A549 (cell line): ENCODE measurements at places on chromosomes 2 and 18. TPM values are rescaled to one million over a fixed set of nuclear protein-coding genes. Genes with fewer than 3 reads are reported as not detected.
A peak's percentile ranks its signal among the peaks of the same experiment; 100 is the strongest.

DNA sequence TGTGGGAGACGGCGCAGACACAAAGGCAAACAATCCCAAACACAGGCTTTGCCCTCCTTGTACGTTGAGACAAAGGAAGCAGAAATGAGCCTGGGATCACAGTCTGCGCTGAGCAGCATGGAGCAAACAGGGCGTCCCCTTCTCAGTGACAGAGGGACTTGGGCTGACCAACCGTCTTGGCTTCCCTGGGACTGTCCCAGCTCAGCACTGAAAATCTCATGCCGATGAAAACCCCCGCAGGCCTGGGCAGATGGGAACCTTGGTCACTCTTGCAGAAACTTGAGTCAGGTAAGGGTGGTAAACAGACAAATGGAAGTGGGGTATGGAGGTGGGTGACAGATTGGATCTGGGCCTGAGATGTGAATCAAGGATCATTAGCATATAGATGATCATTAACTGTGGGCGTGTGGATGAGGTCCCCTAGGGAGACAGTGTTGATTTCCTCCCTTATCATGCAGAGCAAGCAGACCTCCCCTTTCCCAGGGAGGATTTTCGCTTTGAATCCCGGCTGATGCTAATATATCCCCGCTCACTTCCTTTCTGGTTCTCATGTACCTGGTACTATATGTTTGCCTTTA, 19.1 kb upstream of the SH3BP4 start:
- no peak for DNase-seq

- peak; percentile 90 for DNase-seq
Observed at GRCh38 chr2:9554921-9555296, 721 bp downstream of the ADAM17 start.

DNA sequence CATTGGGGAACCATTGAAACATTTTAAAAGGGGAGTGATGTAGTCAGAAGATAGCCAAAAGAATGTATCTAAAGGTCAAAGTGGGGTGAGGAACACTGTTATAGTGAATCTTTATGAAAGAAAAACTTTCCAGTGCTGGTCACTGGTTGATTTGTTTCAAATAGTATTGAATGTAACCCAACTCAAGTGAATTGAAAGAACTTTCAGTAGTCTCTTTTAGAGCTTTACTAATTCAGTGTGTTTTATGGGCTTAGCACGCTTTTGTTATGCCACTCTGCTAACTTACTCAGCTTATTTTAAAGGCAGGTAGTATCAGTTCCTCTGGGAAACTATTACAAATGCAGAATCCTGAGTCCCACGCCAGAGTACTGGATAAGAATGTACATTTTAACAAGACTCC, 57.3 kb downstream of the GTF2A1L start:
- no peak for DNase-seq

The TUBB8B gene
- polyA plus RNA-seq = not detected in 3 replicates

The IL1R2 gene
- 0.71 to 0.83 TPM (median 0.71 TPM) in 3 replicates for polyA plus RNA-seq

DNA sequence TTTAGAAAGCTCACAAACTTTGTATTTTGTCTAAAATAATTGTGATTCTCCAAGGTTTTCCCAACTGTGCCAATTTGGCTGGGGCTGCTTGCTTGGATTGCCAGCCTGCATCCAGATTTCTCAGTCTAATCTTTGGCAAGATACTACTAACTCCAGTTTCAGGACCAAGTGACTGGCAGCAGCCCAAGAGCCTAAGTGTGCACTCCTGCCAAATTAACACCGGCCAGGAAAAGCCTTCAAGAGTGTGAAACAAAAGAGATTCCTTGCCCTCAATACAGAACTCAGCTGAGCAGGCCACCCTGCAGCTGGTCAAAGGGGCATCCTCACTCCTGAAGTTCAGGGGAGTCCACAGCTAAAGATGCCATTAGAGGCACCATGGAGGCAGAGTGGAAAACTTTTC, 589.0 kb upstream of the ACVR2A start:
- no peak for DNase-seq

The LONRF2 gene
- 4.7 to 5.5 TPM (median 4.8 TPM) in 3 replicates for polyA plus RNA-seq

The KIAA2012 gene
- 0.03 to 0.05 TPM (median 0.04 TPM) in 3 replicates for polyA plus RNA-seq

GRCh38 chr18:23943104-23943503, 71.5 kb upstream of the TTC39C start:
- DNase-seq = no peak

DNA sequence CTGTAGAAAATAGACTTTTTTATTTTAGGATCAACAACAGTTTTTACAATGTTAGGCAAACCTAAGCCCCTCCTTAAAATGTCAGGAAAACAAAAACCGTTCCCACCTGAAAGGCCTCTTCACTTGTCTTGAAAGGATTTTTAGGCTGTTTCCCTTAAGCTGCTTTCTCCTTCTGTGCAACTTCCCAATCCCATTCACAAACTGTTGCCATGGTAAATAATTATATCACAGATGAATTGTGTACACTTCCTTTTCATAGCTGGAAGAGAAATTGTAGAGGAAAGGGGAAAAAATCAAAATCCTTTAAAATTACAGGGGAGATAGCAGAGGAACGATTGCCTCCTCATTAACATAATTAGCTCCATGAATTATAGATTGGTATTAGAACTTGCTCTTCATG, 1488.0 kb upstream of the CELF4 start:
- DNase-seq = no peak

- DNase-seq = peak; percentile 25
Observed at GRCh38 chr2:24228470-24228869, 53.6 kb downstream of the FAM228A start.

- no peak for DNase-seq
Observed at GRCh38 chr2:180938451-180938850, 42.0 kb upstream of the UBE2E3 start.

- no peak for DNase-seq
Observed at GRCh38 chr2:3257166-3257565, 120.5 kb downstream of the EIPR1 start.

GRCh38 chr2:199228887-199229819, 228.6 kb downstream of the SATB2 start:
- DNase-seq = no peak

The RAX gene
- not detected in 3 replicates for polyA plus RNA-seq

GRCh38 chr2:136510244-136510643, 255.1 kb upstream of the THSD7B start:
- DNase-seq = no peak

The FNDC4 gene
- 1.6 to 2.3 TPM (median 1.8 TPM) in 3 replicates for polyA plus RNA-seq

DNA sequence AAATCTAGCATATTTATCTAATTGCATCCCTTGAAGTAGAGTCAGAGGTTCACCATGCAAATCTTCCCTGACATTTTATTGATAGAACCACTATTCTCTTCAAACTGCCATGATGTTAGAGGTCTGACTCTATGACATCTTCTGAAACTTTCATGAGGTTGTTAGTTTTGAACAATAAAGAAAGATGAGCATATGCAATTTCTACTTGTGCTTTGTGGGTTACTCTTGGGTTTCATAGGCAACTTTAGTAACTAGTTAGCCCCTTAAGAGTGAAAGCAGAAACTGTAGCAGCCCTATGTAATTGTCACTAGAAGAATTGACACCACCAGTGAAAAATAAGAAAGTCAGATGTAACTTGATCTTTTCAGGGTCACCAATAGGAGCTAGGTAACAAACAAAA, 53.1 kb upstream of the ZEB2 start:
- no peak for DNase-seq

GRCh38 chr18:59657012-59657411, 40.2 kb downstream of the CCBE1 start:
- DNase-seq = no peak

The BMP10 gene
- polyA plus RNA-seq = not detected in 3 replicates

The PSMD14 gene
- polyA plus RNA-seq = 166 to 190 TPM (median 176 TPM) in 3 replicates

DNA sequence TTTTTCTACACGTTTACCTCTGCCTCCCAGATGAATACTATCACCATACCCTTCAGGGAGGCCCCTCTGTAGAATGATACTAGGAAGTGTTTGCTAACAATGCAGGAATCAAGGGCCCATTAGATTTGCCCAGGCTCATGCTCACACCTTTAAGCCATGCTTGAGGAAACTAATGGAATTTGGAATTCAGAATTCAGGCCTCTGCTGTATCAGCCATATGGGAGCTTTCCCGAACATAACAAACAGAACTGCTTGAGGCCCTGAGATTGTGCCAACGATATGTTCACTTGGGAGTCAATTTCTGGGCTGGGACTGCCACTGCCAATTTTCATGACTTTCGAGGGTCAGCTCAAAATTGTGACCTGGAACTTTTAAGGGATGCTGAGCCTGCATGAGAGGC, 282.5 kb downstream of the CLIP4 start:
- DNase-seq = no peak

- no peak for DNase-seq
Observed at GRCh38 chr2:70557171-70557838, 3.7 kb upstream of the TGFA start.

The CDH2 gene
- polyA plus RNA-seq = 49.8 to 56.6 TPM (median 54.0 TPM) in 3 replicates

GRCh38 chr18:42185486-42185885, 230.5 kb downstream of the PIK3C3 start:
- no peak for DNase-seq

- DNase-seq = no peak
Observed at GRCh38 chr2:220078439-220078838, 451.0 kb downstream of the SLC4A3 start.

The GPR45 gene
- polyA plus RNA-seq = 0.09 TPM in 1 of 3 replicates, not detected in the others

DNA sequence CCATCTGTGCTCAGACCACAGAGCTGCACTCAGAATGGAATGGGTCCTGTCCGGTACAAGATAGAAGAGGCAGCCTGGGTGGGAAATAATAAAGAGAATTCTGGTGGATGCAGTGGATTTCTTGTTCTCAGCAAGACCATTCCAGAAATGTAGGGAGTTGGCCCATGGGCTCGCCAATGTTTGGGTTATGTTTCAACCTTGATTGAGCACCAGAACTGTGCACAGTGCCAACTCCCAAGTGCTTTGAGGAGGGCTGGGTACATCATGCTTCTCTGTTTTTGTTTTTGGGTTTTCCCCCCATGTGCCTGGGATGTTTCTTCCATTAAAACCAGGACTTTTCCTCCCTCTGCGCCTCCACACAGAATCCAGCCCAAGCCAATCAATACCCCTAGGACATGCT, 304.1 kb downstream of the TNS1 start:
- no peak for DNase-seq

The FOXI3 gene
- not detected in 3 replicates for polyA plus RNA-seq
